AG09319 (cell line): ENCODE measurements at places on chromosomes 5 and 9.
A peak's percentile ranks its signal among the peaks of the same experiment; 100 is the strongest.

DNA sequence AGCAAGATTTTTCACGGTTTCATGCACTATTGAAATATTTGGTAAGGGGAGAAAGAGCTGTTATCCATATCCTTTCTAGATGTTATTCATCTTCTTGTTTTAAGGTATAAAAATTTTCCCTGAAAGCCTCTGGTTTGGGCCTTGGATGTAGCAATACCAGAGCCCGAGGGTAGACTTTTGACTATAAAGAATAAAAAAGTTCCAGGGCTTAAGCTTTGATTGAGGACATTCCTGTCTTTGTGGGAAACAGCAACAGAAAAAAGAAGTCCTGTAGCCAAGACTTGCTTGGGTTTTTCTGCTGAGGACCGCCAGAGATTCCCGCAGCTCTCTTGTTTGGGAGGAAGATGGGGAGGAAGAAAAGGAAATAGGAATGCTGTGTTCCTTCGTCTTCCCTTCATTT lies 440.0 kb upstream of the WWC1 start:
- DNase-seq = no peak

- DNase-seq = no peak
These were observed 109.8 kb upstream of the ST8SIA4 start for GRCh38 chr5:101012880-101013279.

- no peak for DNase-seq
These were observed 119.5 kb upstream of the LMX1B start for GRCh38 chr9:126494264-126494663.

- no peak for DNase-seq
These were observed 38.2 kb downstream of the HMHB1 start for GRCh38 chr5:143850050-143850683.

DNA sequence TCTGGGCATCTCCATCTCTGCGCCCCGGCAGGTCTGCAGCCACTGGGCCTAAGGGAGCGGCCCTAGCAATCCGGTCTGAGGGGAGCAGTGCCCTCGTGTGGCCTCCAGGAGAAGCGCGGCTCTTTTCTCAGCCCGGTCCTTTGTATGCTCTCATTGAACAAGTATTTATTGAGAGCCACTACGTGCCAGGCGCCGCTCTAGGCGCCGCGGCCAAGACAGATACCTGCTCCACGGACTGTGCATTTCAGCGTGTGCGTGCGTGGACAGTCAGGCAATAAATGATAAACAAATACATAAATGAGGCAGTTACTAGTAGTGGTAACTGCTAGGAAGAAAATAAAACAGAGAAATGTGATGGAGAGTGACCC lies 2.3 kb upstream of the SLC4A9 start:
- peak; percentile 61 for DNase-seq

DNA sequence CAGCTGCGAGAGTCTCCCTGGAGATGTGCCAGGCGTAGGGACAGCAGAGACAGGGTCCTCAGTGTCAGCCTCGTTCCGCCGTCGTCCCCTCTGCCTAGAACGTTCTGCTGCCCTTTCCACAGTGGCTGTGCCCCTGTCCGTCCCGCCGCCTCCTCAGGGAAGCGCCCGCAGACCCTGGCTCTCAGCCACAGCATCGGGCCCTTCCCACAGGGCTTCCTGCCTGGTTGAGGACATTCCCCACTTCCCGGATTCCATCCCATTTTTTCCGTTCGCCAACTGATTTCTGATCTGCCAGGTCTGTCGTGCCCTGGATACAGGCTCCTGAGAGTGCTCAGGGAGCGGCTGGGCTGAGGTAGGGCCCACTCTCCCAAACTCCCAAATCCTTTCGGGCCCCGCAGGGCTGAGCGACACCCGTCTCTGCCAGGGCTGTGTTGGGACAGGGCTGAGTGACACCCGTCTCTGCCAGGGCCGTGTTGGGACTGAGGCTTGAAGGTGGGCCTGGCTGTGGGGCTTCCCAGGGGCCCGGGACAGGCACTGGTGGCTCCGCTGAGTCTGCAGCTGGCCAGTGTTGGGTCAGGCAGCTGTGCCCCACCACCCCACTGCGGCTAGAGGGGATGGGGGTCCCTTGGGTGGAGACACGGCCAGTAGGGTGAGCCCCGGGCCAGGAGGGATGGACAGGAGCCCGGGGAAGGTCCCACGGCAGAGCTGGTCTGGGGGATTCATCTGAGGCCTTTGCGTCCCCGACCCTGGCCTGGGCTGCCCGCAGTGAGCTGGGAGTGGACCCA lies 15.9 kb downstream of the DNLZ start:
- DNase-seq = no peak

DNA sequence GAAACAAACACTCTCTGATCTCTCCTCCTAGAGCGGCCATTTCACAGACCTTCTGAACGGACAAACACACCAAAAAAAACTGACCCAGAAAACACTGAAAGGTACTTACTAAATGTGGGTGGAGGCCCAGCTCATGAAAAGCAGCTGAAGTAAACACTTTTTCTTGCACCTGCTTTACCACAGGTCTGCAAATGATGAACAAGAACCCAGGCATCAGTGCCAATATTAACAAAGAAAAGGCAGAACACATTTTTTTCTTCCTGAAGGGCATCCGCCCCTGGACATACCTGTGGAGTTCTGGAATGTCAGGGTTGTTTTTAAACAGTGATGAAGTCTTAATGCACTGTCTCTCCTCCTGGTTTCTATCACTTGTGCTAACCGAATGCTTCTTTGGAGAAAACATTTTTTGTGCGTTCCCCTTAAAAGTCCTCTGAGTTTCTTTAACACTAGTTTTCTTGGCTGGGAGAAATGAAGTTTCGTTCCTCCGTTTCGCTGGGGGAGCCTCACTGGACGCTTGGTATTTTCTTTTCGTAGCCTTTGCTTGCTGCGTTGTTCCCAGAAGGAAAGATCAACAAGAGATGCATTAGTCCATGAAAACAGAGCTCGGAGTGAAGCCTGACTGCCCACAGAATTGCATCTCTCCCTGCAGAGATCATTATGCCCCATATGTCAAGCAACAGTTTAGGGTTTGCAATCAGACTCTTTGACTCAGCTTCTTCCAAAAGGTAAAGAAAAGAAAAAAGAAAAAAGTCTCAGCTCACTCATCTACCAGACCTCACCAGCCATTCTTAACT lies 7.4 kb downstream of the DDX31 start:
- DNase-seq = no peak

GRCh38 chr5:121795511-121795910 lies 56.2 kb upstream of the FTMT start:
- DNase-seq = no peak

- DNase-seq = no peak
These were observed 1.4 kb upstream of the ENC1 start for GRCh38 chr5:74641735-74642542.

GRCh38 chr9:86665416-86665815 lies 281.9 kb downstream of the GAS1 start:
- no peak for DNase-seq

- DNase-seq = no peak
These were observed 43.5 kb upstream of the PJA2 start for GRCh38 chr5:109453251-109453650.

GRCh38 chr5:173342813-173343755 lies 14.9 kb upstream of the STC2 start:
- no peak for DNase-seq

GRCh38 chr5:82381591-82381990 lies 103.4 kb upstream of the RPS23 start:
- DNase-seq = no peak
